ENCODE measurements at places on chromosomes 1 and 21.

DNA sequence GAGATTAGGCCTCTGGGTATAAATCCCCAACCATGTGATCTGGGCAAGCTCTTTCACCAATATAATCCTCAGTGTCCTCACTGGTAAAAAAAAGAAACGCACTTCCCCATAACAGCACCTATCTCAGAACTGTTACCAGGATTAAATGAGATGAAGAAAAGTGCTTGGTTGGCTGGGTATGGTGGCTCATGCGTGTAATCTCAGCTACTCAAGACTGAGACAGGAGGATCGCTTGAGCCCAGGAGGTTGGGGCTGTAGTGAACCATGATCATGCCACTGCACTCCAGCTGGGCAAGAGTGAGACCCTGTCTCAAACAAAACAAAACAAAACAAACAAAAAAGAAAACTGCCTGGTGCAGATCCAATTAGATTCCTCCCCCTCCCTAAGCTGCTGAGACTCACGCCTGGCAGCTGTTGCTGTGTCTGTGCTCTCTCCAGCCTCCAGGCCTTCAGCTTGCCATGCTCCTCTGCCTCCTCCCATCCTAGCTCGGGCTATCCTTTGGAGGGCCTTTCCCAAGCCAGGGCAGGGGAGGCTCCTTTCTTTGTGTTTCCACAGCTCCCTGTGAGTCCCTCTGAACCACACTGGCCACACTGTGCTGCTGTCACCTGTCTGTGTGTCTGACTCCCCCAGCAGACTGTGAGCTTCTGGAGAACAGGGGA is 19.0 kb downstream of the CYB5RL start:
- no peak for DNase-seq

DNA sequence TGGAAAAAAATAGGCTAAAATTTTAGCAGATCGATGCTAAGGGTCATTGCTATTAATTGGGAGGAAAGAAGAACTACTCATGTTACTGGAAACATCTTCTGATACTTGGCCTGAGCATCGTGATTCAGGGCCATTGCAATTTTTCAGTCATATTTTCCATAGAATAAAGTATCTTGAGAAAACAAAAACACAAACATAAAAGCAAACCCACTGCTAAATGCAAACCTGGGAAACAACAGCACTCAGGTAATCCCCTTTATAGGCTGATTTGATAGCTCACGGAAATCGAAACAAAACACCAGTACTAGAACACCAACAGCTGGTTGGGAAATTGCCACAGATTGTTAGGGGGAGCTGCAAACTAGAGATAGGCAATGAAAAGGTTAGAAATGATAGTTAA is 172.9 kb upstream of the ESRRG start:
- no peak for DNase-seq

GRCh38 chr1:154926201-154926600 is 10.3 kb downstream of the PMVK start:
- no peak for DNase-seq

DNA sequence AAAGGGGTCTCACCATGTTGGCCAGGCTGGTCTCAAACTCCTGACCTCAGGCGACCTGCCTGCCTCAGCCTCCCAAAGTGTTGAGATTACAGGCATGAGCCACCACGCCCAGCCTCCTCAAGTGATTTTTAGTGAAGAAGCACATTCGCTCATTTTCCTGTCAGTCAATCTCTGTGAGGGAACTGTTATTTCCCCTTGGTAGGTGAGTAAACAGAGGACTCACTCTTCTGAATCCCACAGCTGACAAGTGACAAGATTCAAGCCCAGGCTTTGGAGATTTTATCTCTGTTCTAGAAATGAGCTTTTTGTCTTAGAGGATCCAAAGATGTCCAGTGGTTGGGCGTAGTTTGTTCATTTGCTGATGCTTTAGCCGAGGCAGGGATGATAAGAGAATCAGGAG is 43.9 kb upstream of the TACSTD2 start:
- no peak for DNase-seq

DNA sequence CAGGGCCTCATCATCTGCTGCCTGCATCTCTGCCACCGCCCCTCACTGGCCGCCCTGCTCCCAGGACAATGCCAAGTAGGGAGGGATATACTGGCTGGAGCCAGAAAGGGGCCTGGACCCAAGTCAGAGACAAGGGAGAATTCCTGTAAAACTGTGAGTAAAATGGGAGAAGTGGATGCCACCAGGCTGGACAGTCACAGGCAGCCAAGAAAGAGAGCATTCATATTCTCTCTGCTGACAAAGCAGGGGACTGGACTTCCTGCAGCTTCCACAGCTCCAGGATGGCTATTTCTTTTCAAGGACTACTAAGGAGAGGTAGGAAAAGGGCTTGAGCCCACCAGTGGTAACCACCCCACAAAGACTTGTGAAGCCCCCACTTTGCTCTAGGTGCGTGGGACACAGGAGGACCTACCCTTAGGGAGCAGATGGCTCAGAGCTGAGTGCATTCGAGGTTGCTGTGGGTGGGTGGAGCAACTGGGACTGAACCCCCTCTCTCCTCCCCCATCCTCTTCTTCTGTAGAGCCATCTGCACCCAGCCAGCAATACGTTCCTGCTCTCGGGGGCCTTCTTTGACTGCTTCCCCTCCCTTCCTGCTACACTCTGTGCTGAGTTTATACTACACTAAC is 57.5 kb downstream of the GLIS1 start:
- no peak for DNase-seq

- no peak for DNase-seq
Measured at GRCh38 chr1:15254559-15254958, 7.5 kb downstream of the FHAD1 start.

DNA sequence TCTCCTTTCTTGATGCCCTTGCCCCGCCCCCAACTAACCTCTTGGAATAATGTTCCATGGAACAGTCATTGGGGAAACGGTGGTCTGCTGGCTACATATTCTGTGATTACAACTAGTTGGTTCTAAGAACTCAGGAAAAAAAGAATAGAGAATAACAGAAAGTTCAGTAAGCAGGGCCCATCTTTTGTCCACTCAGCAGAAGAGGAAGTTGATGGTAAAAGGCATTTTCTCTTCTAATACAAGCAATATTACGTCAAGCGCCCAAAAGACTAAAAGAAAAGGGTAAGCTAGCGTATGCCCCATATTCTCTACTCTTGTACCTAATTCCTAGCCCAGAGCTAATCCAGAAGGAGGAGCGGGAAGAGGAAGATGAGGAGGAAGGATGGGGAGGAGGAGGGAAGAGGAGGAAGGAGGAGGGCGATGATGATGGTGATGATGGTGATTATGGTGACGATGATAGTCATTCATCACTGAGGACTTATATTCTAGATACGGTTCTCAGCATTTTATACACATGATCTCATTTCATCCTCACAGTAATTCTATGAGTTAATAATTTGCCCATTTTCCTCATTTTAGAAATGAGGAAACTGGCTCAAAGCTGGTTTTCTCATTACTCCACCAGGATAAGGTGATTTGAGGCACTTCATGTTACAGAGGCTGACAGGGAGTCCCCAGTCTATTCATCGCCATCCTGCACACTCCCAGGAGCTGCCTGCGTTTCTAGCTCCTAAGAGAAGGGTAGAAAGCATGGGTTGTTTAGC is 76.6 kb upstream of the EFHD2 start:
- DNase-seq, result no peak

DNA sequence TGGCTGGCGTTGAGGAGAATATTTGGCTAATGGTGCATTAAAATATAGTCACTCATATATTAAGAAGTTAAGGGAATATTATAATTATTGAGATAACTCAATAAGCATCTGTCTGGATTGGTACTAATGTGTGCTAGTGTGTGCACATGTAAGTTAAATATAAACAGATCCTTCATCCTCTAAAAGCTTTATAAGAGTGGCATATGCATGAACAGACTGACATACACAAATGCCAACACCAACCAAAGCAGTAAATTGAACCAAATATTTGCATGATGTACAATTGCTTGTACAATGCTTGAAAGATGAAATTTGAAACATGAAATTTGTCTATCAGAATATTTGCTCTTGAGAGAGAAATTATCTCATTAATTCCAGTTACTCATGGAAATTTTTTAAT is 344.9 kb downstream of the ADGRL2 start:
- no peak for DNase-seq

DNA sequence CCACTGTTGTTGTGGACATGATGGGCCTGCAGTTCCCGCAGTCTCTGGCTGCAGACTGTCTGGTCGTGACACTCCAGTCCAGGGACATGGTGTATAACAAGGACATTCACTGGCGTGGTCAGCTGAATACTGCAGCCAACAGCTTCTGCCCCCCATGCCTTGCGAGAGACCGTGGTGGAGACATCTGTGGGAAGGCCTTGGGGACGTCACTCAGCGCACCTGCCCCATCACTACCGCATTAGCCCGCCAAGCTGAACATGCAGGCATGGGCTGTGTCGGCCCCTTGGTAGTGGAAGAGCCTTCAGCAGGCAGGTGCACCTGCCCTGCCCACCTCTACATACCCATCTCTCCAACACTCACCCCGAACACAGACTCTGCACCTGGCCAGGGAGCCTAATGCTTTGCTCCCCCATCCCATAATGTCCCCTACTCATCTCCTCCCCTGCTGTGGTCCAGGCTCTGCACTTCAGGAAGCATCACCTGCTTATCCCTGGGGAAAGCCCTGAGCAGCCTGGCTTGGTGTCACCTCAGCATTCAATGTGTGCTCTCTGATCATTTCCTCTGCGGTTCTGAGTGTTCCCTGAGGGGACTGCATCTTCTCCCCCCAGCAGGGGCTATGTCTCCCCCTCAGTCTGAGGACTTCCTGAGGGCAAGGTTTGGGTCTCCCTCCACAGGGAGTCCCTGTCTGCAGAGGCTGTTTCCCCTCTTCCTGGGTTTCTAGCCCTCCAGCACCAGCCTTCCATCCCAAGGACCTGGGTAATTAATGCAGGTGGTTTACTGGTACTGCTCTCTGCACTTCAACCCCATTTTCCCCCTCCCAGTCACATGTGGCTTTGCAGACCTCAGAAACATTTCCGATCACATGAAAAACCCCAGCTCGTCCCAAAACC is 3.2 kb downstream of the PGLYRP4 start:
- DNase-seq, result no peak

DNA sequence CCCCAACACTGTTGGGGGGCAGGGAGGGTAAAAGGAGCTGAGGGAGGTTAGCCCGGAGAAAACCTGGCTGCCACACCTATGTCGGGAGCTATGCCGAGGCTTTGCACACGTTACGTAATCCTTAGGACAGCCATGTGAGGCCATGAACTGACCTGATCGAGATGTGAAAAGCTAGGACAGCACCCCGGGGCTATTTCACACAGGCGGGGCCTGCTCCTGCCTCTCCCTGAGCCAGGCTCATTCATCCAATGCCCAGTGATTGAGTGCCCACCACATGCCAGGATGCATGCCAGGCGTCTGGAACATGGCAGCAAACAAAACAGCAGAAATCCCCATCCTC is 30.2 kb downstream of the LDLRAP1 start:
- no peak for DNase-seq

DNA sequence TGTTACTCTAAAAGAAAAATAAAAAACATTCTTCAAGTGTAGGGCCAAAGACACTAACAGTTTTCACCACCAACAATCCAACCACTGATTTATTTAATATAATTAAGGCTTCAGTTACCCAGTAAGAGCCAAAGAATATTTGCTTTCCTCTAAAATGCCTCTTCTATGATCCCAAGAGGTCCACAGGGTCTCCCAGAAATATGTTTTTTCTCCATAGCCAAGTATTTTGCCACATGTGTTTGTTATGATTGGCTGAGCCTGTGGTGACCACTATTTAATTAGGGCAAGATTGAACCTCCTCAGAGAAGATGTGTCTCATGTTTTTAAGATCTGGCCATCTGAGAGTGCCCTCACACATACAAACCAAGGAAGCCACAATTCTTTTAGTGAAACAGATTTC is 135.9 kb downstream of the TPR start:
- no peak for DNase-seq

GRCh38 chr1:93552741-93553455 is 105.0 kb downstream of the FNBP1L start:
- peak; percentile 85 for DNase-seq
